Activated T-cell treated with anti-CD3 and anti-CD28 coated beads for 4 hours (primary cell): ENCODE measurements at places on chromosomes 1 and 21.

DNA sequence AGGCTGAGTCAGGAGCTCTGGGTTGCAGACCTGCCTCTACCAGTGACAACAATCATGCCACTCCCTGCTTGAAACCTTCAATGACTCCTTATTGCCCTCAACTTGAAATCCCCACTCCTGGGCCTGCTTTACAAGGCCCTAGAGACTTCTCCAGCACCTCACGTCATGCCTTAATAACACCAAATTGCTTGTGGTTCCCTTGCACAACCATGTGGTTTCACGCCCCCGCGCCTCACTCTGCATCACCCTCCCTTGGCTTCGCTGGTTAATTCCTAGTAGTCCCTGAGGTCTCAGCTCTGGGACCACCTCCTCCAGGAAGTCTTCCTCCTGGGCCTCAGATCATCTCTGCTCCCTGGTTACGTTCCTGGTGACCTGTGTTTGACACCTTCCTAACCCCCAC, 33.0 kb downstream of the EPHA2 start:
- peak; percentile 33 for DNase-seq

GRCh38 chr21:33696465-33696864, 54.2 kb downstream of the ITSN1 start:
- DNase-seq = no peak

GRCh38 chr1:47190857-47191256, 1.0 kb upstream of the PDZK1IP1 start:
- DNase-seq = no peak

- DNase-seq = no peak
These were observed 51.5 kb upstream of the SCYL3 start for GRCh38 chr1:169945181-169945580.
